NCI-H187 (cell line): ENCODE measurements at places on chromosomes 12 and 14.

GRCh38 chr12:2944401-2945047 is 14.7 kb upstream of the TEAD4 start:
- DNase-seq, result no peak

DNA sequence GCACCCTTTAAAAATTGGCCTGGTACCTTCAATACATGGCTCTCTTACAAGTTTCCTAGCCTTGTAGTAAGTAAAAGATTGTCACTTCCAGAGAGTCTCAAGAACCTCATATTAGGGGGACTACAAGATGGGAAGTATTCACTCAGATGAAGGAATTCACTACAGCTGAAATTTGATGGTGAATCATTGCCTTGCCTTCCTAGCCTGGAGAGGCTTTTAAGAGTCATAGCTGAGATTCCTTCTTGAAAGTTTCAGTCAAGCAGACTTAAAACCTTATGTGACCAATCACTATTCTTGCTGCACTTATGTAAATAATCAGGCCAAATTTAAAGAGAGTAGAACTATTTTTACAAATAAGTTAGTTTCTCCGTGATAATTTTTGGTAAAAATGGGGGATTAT is 451.6 kb downstream of the TRHDE start:
- no peak for DNase-seq

DNA sequence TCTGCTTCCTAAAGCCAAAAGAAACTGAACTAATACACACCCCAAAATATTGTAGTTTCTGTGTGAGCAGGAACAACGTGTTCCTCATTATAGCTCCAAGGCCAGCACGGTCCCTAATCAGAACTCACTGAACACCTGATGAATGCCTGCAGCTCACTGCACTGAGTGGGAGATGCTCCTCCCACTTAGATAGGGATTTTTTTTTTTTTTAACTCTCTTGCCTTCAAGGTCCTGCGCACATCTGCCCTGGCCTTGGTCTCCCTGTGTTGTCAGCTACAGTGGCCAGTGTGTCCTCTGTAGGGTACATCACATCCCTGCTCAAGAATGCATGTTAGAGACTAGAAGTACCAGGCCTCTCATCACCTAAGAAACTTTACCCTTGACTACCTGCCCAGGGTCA is 44.3 kb upstream of the TMPO start:
- no peak for DNase-seq

DNA sequence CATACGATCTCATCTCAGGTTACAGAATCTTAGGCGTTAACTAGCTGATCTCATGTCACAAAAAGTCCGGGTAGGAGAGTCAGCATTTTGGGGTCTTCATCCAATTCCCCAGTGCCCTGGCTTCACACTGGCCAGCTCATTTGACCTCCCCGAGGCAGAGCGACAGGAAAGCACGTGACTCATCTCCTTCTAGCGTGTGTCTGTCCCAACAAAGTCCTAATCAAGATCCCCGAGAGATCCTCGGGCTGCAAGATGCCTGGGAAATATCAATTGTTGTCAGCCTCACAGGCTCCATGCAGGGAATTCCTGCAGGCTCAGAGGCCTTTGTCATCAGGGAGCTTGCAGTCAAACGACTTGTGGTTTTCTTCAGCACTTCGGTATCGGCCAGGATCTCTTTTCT is 57.5 kb downstream of the ZNF664 start:
- DNase-seq, result no peak

GRCh38 chr12:90574676-90575075 is 380.3 kb downstream of the CCER1 start:
- DNase-seq, result no peak

DNA sequence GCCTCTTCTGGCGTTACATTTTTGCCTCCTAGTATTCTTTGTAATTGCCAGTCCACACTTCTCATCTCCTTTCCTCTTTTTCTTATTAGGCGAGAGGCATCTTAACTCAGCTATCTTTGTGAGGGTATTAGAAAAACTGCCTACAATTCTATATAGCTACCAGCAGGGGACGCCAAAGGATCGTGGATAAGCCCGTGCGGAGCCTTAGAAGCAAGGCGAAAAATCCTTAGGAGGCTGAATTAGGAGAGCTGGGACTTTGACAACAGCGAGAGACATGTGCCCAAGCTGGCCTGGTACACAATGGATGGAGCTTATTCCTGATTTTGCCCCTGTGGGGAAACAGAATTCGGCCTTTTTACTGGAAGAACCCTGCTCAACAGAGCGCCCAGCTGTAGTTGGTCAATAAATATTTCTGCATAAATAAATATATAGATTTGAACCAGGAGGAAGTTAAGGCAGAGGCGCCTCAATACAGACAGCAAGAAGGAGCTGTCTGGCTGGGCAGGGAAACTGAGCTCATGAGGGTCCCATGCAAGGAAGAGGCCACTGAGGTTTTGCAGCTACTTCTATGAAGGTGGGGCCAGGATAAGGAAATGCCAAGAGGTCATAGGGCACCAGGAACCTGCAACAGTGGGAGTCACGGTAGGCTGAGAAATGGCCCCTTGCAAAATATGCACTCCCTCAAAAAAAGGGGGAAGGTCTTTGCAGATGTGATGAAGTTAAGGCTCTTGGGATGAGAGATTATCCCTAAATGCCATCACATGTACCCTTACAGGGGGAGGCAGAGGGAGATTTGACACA is 14.6 kb upstream of the RBM19 start:
- DNase-seq, result peak; percentile 75

GRCh38 chr14:35336494-35337268 is 44.5 kb downstream of the PSMA6 start:
- DNase-seq, result no peak

GRCh38 chr12:104865080-104865479 is 93.0 kb downstream of the SLC41A2 start:
- DNase-seq, result no peak

GRCh38 chr14:71554959-71555612 is 377.1 kb upstream of the RGS6 start:
- no peak for DNase-seq

DNA sequence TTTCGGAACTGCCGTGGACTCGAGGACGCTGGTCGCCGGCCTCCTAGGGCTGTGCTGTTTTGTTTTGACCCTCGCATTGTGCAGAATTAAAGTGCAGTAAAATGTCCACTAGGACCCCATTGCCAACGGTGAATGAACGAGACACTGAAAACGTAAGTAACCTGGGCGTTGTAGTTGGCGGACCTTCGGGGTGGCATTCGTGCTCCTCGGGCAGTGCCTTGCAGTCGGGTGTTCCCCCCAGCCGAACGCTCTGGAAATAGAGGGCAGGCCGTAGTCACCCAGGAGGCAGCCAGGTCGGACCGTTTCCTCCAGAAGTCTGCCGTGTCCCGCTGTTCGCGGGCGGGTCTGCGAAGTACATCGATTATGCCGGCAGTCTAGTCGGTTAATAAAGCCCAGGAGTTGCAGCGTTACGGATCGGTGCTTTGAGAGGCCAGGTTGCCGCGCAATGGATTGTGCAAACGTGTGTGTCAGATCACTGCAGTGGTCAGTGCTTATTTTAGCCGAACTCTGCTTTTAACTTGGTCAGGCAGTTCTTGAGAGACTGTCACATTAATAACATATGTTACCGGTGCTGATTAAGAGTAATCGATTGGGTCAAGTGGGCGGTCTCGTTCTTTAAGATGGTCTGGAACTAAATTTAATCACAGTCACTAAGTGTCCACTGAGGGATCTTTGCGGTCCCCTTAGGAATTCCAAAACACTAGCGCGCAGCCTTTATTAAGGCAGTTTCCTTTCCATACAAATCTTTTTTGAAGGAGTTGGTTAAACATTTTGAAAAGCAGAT is 906 bp downstream of the MARK3 start:
- no peak for DNase-seq
